Gastroesophageal sphincter (tissue), 4 donors: ENCODE measurements at places on chromosomes 2 and 18.

DNA sequence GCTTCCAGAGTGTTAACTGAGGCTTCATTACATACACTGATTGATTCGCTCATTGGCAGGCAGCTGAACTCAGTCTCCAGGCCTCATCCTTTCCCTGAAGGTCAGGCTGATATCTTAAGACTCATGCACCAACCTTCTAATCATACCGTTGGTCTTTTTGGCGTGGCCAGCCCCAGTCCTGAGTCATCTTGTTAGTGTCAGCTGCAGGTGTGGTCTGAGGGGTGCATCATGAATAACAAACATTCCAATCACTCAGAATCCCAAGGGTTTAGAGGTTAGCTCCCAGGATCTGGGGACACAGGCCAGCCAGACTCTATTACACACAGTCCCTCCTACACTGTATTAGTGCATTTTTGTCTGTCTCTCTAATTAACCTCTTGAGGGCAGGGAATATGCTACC, 271.5 kb downstream of the HRH4 start:
- no peak for ATAC-seq

DNA sequence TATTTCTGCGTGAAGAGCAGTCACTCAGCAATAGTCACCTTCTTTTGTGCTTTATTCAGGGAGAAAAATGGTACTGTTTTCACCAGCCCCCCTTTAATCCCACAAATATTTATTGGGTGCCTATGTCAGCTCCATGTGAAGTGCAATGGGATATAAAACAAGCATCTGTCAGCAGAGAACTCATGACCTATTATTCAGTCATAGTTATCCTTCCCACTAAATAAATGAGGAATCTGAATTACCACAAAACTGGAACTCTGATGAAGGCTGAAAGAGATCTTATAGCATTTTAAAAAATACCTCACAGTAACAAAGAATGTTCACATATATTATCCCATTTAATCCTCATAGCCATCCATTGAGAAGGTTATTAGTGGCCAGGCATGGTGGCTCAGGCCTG, 45.8 kb downstream of the DHX57 start:
- no peak for ATAC-seq

DNA sequence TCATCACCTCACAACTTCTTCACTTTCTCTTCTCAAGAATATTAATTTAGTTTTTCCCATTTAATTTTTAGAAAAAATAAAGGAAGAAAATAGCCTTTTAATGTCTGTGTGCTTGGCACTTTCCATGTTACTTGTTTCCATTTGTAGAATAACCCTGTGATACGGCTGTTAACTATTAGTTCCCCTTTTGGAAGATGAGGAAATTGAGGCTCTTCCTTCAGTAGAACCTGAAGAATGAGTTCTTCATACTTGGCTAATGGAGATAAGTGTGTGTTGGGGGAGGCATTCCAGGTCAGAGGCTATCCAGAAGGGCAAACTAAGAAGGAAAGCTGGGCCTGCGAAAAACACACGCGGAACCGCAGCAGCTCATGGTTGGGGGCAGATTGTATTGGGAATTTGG, 38.3 kb downstream of the ZNF532 start:
- no peak for ATAC-seq

DNA sequence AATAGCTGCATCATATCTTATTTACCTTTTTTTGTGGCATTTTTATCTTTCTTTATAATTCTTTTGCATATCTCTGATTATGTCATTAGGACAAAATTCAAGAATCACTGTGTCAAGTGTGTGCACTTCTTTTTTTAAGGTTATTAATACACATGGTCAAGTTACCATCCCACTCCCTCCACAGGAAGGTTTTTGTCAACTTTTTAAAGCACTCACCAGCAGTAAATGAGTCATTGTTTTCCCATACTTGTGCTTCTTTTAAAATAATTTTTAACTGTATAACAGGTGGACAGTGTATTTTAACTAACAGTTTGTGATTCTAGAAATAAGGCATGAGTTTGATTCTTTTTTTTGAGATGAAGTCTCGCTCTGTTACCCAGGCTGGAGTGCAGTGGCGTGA, 45.7 kb upstream of the FAM171B start:
- ATAC-seq = no peak

DNA sequence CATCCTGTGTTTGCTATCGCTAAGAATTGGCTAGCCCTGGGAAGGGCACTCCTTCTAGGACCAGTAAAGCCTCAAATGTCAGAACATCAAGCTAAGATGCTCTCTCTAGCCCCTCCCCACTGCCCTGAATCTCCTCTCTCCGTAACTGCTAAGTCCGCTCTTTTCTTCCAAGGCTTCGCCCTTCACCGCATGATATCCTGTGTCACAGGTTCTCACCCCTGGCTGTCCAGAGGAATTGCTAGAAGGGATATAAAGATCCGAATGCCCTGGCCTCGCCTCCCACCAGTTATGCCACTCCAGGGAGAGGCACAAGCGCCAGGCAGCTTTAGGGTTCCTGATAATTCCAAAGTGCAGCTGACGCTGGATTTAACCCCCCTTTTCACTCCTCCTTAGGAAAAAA, 17.1 kb upstream of the GPR45 start:
- no peak for ATAC-seq

DNA sequence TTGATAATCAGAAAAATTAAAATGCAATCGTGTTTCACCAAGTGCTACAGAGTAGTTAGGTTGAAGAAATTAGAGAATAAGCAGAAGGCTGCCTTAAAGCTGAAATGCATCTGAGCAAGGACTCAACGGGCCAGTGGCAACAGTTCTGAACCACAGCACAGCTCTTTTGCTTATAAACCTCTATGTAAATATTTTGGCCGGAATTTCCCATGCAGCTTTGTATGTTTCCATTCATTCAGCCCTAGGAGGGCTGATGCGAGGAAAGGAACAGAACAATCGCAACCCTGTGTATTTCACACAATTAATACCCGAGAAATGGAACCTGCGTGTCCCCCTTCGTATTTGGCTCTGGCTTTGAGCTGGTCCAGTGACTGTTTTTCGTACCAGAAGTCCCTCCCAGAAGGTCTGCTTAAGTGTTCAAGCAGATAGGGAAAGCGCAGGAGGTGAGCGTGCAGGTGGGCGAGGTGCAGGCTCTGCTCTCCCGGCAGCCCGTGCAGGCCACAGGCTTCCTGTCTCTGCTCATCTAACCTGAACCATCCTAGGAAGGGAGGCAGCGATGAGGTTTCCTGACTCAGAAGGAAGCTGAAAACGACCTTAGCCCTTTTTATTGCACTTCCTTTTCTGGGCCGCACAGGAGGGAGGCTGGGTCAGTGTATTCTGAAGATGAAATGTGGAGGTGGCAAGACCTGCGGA, 67.3 kb downstream of the ASB1 start:
- ATAC-seq = no peak

- peak; percentile 85 for ATAC-seq
Observed at GRCh38 chr18:50297621-50298442, 10.3 kb upstream of the CXXC1 start.

GRCh38 chr2:29509397-29509796, 394.2 kb downstream of the CLIP4 start:
- ATAC-seq = no peak

- no peak for ATAC-seq
Observed at GRCh38 chr18:7492385-7492784, 74.7 kb upstream of the PTPRM start.

DNA sequence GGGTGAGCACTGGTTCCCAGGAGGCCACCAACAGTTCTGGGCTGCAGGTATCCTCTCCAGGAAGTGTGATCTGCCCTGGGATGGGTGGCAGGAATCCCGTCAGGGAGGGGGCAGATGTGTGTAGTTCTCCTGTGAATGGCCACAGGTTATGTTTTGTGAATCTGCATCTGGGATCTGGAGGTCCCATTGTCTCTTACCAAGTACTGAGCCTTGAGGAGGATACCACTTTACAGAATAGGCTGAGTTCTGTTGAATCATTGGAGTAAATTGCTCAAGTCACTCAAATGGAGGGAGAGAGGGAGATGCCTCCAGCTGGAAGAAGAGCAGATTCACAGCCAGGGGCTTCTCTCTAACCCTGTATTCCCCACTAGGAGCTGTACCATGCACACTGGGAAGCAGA, 168.2 kb downstream of the ANKRD30B start:
- no peak for ATAC-seq

- no peak for ATAC-seq
Observed at GRCh38 chr2:15747603-15748471, 156.2 kb downstream of the DDX1 start.

GRCh38 chr2:118050386-118050785, 36.5 kb upstream of the CCDC93 start:
- ATAC-seq = no peak

- peak; percentile 60 for ATAC-seq
Observed at GRCh38 chr2:229032608-229033234, 238.4 kb downstream of the PID1 start.

- no peak for ATAC-seq
Observed at GRCh38 chr2:64492272-64492671, 31.9 kb upstream of the AFTPH start.

DNA sequence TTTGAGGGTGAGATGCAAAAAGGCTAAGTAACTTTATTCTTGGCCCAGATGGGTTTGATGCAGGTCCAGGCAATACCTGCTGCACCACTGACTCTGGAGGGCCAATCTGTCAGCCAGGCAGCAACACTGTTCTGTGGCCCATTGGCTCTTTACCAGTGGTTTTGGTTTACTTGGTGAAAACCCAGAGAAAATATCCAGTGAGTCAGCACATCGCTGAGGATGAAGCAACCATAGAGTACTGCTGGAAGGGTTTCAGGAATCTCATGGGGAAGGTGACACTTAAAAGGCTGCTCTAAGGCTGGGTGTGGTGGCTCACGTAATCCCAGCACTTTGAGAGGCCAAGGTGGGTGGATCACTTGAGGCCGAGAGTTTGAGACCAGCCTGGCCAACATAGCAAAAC, 192.5 kb upstream of the FAM98A start:
- ATAC-seq = no peak

- no peak for ATAC-seq
Observed at GRCh38 chr2:150230616-150231015, 256.9 kb downstream of the RND3 start.

DNA sequence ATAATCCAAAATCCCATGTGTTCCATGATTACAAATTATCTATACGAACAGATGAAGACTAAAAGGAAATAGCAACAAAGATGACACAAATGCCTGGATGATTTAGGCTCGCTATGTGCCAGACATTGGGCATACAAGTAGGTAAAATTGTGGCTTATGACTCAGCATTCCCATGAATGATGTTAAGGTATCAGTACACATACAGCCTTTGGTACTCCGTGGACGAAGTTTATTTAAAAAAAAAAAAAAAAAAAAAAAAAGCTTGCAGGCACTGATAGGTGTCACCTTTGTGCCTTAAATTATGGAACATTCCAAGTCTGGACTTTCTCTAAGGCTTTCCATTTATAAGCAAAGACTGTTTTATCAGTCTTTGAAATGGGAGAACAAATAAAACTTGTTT, 2.7 kb downstream of the CHAC2 start:
- ATAC-seq = no peak

DNA sequence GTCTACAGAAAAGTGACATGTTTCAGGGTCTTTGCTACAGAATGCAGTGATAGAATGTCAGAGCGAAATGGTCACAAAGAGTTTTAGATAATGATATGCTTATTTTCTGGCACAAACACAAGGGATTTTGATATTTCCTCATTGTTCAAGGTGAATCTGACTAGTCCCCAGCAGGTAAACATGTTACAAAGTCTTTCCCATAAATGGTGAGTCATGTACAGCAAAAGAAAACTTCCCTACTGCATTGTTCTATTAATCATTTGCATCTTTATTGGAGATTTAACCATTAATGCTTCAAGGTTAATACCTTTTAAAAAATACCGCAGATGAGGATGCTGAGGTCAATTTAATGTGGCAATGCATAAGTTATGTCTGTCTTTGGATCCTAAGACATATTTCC, 19.1 kb upstream of the TRIB2 start:
- no peak for ATAC-seq

- no peak for ATAC-seq
Observed at GRCh38 chr18:75264926-75265597, 54.5 kb downstream of the TSHZ1 start.

GRCh38 chr2:203586696-203587095, 51.6 kb upstream of the RAPH1 start:
- ATAC-seq = no peak

DNA sequence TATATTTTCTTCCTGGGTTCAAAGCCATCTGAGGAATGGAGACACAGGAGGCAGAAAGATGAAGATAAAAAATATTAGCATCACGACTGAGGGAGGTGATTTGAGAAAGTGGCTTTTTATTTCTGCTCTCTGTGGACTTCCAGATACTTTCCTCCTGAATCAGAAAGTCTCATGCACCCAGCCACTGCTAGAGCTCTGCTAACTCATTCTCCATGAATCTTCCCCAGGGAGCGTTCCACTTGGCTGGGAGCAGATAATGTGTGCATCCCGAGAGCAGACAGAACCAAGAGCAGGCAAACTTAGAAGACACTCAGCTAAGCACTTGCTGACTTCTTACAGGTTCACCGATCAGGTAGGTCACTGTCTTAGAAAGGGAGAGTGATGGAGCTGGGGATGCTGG, 264.1 kb upstream of the THUMPD2 start:
- no peak for ATAC-seq

- no peak for ATAC-seq
Observed at GRCh38 chr18:74790451-74790850, 192.8 kb downstream of the ZNF407 start.

- ATAC-seq = no peak
Observed at GRCh38 chr18:59967878-59968277, 68.1 kb downstream of the PMAIP1 start.

DNA sequence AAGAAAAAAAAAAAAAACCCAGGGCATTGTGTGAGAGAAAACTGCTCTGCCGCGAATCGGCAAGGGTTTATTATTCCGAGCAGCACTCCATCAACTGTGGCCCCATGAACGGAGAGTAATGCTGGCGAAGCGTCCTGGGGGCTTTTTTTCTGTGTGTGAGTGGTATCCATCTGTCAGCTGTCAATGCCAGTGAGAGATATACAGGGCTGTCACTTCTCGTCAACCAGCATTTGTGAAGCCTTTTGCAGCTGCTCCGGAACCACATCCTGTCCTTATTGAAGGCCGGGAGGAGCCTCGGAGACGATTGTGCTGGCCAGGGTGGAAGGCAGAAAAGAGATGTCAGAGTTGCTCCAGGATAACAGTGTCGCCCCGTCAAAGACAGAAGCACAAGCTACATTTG, 356.9 kb upstream of the SMIM21 start:
- ATAC-seq = no peak

GRCh38 chr18:32920796-32921787, 148.3 kb upstream of the KLHL14 start:
- no peak for ATAC-seq

- no peak for ATAC-seq
Observed at GRCh38 chr2:206798000-206798399, 32.6 kb downstream of the FASTKD2 start.
